D341Med (cell line): ENCODE measurements at places on chromosomes 5 and 9.
A peak's percentile ranks its signal among the peaks of the same experiment; 100 is the strongest.

DNA sequence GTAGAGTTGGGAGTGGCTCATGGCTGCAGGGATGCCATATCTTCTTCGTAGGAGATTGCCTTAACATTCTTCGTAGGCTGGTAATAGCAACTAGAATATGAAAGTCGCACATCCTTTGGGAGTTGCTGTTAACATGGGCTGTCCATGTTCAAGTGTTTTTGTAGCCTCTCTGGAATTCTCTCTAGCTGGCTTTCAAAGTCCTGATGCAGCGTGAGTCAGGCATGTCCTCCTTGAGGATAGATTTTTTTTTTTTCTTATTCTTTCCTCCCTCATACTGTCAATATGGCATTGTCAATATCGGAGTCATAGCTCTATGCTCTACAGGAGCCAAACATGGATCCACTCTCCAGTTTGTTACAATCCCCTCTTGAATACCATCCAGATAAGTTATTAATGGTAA, 494.8 kb upstream of the WWC1 start:
- DNase-seq = no peak

- DNase-seq = no peak
Observed at GRCh38 chr9:6198251-6198650, 17.4 kb upstream of the IL33 start.

GRCh38 chr9:75896193-75896592, 5.7 kb downstream of the PCSK5 start:
- DNase-seq = no peak

GRCh38 chr5:41707853-41708603, 162.2 kb downstream of the OXCT1 start:
- peak; percentile 48 for DNase-seq
